ENCODE measurements at places on chromosomes 6 and 20. TPM values are rescaled to one million over a fixed set of nuclear protein-coding genes. Genes with fewer than 3 reads are reported as not detected.

The TREML2 gene
- not detected for polyA plus RNA-seq

The OOEP gene
- not detected for polyA plus RNA-seq

The LRRC1 gene
- 4.7 TPM for polyA plus RNA-seq

The RBM24 gene
- 19.9 TPM for polyA plus RNA-seq

The RGS17 gene
- polyA plus RNA-seq, result 0.09 TPM

- DNase-seq, result no peak
Observed at GRCh38 chr6:3695065-3695817, 56.3 kb downstream of the PXDC1 start.

DNA sequence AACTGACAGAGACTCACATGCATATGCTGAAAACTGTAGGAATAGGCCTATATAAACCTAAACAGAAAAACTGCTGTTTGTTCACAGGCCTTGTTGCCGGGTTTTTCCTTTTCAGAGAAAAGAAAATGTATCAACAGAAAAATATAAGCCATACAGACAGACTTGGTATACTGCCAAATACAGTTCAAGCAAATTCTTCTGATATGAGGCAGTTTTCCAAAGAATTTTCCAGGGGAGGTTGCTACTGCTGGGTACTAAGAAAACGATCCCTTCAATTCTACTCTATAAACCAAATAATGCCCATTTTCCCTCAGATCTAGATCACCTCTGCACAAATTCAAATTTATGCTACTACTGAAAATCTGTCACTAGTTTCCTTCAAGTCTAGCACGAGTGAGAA lies 59.4 kb downstream of the ME1 start:
- DNase-seq, result no peak
